ENCODE measurements at places on chromosomes 6 and 20.

- no peak for DNase-seq
These were observed 46.1 kb downstream of the MYO6 start for GRCh38 chr6:75794954-75795739.

DNA sequence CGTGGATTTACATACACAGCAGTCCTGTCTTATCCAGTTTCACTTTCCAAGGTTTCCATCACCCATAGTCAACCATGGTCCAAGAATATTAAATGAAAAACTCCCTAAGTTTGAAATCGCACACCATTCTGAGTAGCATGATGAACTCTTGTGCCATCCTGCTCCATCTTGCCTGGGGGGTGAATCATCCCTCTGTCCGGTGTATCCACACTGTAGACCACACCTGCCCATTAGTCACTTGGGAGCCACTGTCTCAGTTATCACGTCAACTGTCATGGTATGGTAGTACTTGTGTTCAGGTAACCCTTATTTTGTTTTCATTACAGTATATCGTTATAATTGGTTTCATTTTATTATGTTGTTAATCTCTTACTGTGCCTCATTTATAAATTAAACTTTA, 38.5 kb downstream of the PTGIS start:
- DNase-seq = no peak

DNA sequence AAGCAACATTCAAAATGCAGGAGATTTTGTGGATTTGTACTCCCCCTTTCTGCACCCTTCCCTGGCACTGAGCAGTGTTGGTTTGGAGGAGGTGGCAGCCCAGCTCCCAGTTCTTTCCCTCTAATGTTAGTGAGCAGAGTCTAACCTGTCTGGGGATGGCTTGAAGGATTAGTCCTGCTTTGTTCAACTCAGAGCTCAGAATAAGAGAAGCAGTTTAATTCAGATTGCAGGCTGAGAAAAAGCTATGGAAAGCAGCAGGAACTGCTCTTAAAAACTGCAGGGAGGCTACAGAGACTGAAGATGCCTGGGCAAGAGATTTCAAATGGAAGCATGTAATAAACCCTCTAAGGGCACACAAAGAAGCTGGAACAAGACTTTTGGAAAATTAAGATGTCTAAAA, 223.4 kb upstream of the GGTLC1 start:
- no peak for DNase-seq

DNA sequence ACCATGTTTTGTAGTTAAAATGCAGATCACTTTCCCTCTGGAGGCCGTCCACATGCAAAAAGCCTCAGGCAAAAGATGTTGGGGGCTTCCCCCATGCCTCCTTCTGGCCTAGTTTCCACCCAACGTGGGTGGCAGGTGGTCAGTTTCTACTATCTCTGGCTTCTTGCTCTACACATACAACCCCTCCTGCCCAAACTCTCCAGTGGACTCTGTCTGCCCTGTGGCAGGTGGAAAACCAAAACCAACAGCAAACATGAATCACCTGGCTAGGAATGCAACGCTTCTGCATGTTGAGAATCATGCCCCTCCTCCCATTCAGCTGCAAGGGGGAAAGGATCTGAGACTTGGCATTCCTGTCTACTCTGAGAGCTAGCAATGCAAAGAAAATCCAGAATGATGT, 94.8 kb downstream of the MBOAT1 start:
- no peak for DNase-seq

GRCh38 chr6:120965814-120966213, 368.5 kb downstream of the TBC1D32 start:
- DNase-seq = no peak

DNA sequence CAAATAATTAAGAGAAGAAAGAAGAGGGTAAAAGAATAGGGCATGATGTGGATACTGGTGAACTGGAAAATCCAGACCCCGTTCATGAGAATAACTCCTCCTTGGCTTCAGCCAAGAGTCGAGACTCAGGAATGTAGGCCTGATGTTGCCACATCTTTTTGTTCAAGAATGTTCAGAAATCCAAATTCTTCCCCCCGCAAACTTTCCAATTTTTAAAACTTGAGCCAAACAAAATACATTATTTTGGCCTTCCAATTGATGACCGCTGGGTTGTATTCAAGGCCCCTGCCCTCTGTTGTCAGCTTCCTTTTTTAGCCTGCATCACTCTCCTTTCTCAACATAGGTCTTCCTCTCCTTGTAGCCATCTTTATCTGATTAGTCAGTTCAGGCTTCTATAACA, 106.1 kb downstream of the TNFAIP3 start:
- no peak for DNase-seq

DNA sequence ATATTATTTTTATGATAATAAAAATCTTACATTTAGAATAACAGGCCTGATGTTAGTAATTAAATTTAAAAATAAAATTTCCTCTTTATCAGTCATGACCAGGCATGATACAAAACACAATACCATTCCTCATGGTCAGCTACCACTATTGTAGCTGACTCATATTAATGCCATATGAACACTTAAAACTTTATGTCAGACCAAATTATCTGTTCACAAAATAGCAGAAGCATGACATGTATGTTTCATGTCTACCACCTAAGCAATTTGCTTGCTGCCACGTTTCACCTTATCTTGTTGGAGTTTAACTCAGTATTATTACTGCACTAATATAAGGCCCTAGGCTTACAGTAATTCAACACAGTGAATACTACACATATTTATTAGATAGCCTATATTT, 65.7 kb downstream of the HTR1B start:
- no peak for DNase-seq

DNA sequence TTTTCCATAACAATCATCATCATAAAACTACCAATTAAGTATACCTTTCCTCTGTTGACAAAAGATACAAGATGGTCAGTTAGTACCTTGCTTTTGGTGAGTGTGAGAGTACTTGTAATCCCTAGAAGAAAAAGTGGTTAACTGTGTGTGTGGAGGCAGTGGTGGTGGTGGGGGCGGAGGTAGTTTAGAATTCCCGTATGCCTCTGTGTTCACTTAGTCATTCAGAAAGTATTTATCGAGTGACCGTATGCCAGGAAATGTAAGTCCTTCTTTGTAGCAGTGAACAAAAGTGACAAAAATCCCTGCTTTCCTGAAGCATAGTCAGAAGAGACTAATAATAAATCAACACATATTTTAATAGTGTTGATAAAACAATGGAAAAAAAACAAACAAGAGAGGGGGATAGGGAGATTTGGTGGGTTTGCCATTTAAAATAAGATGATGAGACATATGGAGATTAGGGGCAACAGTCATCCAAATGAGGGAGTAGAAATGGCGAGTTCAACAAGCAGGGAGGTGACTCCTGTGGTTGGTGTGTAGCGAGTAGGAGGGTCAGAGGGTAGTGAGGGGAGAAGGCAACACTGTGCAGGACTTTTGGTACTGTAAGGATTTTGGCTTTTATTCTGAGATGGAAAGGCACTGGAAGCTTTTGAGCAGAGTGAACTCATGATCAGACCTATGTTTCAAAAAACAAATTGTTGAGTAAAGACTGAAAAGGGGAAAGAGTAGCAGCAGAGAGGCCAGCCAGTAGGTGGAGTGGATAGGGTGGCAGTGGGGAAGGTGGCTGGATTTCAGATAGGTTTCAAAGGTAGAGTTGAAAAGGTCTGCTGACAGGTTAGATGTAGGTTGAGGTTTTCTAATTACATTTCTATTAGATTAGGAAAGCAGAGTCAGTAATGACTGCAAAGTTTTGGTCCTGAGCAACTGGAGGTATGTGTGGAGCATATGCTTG, 40.3 kb upstream of the SIM1 start:
- DNase-seq = no peak

DNA sequence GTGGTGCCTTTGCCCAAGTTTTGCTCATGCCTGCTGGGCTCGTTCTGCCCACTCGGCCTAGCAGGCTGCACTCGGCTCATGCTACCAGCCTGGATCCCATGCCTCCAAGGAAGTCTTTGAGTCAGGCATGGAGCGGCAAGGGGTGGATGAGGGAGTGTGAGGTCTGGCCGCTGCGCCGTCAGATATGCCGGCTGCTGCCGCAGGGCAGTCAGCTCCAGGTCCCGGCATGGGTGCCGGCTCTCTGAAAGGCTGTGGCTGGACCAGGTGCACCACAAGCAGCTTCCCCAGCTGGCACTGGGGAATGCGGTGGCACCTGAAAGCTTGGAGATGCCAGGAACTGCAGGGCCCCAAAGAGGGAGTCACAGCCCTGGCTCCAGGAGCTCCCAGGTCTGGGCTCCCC, 75.5 kb downstream of the GPR63 start:
- DNase-seq = no peak

GRCh38 chr20:42686057-42686456, 503.6 kb downstream of the PTPRT start:
- no peak for DNase-seq

DNA sequence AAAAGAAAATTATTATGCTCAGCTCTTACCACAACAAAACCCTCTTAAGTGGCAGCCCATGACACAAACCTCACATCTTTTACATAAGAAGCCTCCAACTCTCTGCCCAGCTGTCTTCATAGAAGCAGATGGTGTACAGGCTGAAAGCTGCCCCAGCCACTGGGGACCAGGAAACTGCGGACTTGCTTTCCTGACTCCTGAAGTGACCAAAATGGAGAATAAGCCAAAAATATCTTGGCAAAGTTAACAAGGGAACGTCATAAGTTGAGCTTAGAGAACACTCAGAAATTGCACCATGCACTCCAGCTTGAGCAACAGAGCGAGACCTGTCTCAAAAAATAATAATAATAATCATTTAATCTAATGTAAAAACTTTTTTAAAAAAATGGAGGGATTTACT, 160.3 kb upstream of the CDYL start:
- DNase-seq = no peak

DNA sequence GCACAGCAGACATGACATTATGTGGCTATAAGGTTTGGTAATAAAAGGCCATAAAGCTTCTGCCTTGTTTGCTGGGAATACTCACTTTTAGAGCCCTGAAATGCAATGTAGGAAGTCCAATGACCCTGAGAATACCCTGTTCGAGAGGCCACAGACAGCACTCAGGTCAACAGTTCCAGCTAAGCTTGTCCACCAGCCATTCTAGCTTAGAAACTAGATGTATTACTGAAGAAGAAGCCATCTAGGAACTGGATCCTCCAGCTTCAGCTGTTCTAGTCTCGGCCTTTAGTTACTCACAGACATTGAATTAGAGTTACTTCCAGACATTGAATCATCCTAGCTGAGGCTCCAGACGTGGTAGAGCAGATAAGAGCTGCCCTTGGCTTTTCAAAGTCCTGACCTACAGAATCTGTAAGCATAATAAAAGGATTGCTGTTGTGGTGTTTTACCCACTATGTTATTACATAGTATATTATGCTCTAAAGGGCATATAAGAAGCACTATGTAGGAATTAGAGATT, 84.9 kb downstream of the MMS22L start:
- DNase-seq = no peak

GRCh38 chr6:135145063-135145800, 35.9 kb upstream of the MYB start:
- DNase-seq = no peak

GRCh38 chr6:55397986-55398385, 70.7 kb downstream of the GFRAL start:
- DNase-seq = no peak

DNA sequence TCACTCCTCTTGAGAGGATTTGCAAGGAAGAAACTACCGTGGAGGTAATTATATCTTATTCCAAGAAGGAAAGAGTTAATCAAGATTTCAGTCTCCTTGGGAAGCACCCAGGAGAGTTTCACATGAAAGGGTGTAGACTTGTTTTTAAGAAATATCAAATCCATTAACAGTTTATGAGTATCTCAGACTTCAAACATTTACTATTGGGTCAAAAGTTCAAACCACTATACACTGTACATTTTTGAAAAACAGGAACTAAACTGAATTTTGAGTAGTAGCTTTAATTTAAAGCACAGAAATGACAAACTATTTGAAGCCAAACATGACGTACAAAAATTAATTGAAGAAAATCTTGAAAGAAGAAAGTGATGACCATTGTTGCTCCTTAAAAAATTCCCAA, 164.0 kb downstream of the FOXC1 start:
- no peak for DNase-seq

GRCh38 chr20:31861135-31861384, 9.3 kb downstream of the DUSP15 start:
- no peak for DNase-seq

GRCh38 chr6:170182781-170183120, 108.1 kb downstream of the DLL1 start:
- no peak for DNase-seq

DNA sequence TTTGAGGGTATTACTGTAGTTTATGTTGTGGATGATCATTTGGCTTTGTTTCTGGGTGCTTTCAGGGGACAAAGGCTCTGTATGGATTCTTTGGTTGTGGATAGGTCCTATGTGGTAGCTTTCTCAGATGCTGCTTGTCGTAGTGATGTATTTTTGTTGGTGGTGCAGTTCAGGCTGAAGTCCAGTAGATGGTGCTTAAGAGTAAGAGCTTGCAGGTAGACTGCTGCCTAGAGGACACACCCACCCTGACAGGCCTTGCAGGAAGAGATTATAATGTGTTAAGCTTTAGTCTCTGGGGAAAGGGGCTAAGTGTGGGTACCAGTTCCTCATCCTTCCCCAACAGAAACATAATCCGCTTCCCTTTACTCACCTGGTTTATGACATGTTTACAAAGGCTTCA, 62.6 kb upstream of the ADGRB3 start:
- DNase-seq = no peak

DNA sequence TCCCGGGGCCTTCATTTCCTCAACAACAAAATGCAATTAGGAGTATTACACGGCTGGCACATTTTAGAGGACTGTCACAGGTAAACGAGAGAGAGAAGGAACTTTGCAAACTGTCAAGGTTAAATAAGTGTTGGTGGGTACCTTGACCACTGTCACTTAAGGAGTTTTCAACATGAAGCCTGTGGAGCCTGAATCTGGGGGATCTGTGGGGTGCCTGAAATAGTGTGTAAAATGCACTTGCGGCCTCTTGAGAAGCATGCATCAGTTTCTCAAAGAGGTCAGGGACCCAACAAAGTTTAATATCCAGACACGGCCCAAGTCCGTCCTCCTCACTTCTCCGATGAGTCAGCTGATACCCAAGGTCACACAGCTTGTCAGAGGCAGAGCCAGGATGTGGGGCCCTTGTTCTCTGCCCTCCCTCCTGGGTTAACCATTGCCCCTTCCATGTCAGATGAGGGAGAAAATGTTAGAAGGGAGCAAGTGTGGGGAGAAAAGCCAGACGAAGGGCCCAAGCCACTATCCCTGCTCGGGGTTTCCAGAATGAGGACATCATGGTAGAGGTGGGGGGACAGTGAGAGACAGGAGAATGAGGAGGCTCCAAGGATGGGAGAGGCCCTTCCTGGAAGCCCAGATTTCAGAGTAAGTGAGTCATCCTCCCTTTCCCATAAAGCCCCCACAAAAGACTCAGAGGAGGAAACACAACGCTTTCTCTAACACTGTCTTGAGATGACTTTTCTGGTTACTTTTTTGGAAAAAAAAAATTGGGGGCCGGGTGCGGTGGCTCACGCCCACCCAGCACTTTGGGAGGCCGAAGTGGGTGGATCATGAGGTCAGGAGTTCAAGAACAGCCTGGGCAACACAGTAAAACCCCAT, 42.2 kb downstream of the C6orf132 start:
- DNase-seq = no peak

DNA sequence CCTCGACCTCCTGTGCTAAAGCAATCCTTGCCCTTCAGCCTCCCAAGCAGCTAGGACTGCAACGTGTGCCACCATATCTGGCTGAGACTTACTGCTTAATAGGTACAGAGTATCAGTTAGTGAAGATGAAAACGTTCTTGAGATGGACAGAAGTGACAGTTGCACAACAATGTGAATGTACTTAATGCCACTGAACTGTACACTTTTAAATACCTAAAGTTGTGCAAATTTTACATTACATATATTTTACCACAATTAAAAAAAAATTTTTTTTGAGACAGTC, 25.9 kb downstream of the NUDT3 start:
- no peak for DNase-seq

Data from stimulated activated CD4-positive, alpha-beta T cell treated with anti-CD3 and anti-CD28 coated beads, Interleukin-1b, Interleukin-23, amount 100 ng/mL, for 1 hour (primary cell).